ENCODE measurements at places on chromosomes 12 and 14.

DNA sequence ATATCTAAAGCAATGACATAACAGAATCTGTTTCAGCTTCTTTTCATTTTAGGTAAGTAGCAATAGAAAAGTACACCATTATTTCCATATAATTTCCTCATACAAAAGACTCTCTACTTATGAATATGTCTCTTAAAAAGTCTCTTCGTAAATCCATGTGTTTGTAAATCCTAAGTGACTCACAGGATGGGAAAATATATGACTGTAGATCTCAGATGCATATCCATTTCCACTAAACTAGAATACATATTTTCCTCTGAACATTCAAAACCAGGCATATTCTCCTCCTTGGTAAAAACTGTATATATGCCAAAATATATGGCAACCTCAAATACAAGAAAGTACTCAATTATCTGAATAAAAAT is 93.6 kb downstream of the TXNDC16 start:
- DNase-seq = no peak

GRCh38 chr14:106286697-106287290 is 760.4 kb downstream of the TMEM121 start:
- DNase-seq = no peak

DNA sequence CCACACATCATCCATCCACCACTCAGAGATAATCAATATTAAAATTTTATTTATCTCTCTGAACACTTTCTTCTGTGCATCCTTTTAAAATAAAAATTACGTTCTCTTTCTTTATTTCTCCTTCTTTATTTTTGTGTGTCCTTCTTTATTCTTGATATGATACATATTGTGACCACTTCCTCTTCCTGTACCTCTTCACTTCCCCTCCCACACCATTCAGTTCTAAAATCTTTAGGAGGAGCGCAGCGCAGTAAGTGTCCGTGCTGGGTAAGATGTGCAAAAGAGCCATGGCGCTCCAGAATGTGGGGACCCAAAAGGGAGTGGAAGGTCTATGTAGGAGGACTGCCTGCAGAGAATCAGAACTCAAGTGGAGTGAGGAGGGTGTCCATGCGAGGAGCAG is 256.7 kb downstream of the ITPR2 start:
- no peak for DNase-seq

DNA sequence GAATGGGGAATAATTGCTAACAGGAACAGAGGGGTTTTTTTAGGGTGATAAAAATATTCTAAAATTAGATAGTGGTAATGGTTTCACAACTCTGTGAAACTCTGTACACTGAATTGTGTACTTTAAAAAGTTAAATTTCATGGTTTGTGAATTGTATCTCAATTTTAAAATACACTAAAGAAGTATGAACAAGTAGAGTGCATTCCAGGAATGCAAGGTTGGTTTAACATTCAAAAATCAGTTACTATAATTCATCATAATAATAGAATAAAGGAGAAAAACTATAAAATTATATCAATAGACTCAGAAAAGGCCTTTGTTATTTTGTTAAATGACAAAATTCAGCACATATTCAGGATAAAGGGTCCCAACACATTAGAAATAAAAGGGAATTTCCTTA is 11.1 kb upstream of the BATF start:
- DNase-seq = no peak

GRCh38 chr14:71966528-71966927 is 34.3 kb downstream of the RGS6 start:
- DNase-seq = no peak

- DNase-seq = no peak
These were observed 81.4 kb upstream of the KRAS start for GRCh38 chr12:25332143-25332542.

DNA sequence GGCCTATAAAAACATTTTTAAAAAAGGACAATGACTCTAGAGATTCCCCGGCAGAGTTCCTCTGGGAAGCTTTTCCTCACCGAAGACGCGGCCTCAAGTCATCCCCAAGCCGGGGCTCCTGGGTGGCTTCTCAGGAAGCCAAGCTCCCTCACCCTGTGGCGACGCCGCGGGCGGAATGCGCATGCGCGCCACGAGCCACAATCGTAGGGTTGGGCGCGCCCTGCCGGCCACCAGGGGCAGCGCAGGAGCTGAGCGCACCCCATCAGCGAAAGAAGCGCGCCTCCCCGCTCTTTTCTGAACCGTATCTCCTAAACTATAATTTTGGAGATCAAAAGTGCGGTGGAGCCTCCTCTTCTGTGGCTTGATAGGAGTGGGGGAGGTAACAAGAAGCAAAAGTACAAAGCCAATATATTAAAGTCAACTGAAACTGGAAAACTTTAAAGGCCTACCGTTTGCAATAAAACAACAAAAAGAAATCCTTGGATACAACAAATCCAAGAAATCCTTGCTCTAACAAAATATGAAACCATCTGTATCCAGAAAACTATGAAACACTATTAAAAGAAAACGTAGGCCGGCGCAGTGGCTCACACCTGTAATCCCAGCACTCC is 17.4 kb upstream of the CHFR start:
- DNase-seq = peak; percentile 4

GRCh38 chr14:60107477-60107876 is 15.8 kb downstream of the PCNX4 start:
- no peak for DNase-seq

DNA sequence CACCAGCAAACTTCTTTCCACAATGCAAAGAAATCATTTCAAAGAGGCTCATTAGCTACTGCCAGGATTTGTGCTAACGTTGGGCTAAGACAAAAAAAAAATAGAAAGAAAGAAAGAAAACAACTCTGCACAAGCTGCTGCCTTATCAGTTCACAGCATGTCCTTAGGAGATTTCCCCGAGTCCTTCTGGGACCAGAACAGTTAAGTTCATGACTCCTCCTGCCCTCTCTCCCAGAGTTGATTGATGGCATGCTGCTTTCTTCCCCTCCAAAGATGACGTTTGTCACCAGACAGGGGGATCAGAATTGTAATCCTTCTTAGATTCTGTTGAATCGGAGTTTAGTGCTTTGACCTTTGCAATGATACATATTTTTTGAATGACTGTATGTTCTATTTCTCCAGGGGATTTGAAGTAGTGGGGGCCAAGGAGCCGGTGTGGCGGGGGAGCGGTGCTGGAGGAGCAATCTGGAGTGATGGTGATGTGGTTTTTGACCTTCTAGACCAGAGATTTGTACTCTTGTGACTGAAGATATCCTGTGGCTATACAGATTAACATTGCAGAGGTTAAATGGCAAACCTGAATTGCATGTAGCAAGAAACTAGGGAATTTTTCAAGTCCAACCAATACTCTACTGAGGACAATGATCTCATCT is 409.2 kb upstream of the TMPO start:
- no peak for DNase-seq

GRCh38 chr14:51512316-51512715 is 139.4 kb upstream of the FRMD6 start:
- DNase-seq = no peak

DNA sequence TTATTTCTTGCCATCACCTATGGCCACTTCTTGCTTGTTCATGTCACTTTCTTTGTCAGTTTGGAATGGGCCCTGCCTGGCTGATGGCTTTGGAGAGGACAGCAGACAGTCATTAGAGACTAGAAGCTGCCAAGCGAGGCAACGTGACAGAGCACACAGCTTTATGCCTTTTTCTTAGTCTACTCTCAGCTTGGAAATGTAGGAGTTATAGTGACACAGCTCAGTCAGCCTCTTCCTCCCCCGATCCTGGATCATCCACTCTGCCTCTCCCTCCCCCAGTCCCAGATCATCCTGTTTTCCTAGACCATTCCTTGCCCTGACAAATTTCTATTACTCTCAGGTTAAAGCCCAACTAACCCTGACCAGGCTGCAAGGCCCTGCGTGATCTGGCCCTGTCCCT is 26.6 kb downstream of the ETV6 start:
- no peak for DNase-seq

DNA sequence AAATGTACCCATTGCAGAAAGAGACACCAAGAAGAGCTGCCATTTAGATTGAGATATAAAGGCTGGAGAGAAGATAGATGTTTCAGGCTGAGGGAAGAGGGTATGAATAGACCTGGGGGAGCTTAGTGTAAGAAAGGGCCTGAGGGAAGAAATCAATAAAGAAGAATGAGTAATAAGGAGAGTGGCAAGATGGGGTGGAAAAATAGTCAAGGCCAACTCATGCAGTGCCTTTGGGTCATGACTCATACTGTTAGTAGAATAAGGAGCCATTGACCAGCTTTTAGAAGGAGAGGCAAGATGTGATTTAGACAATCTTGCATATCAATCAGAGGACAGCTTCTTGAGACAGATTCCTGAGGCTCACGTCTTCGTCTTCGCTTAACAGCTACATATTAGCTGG is 287.5 kb downstream of the DUSP6 start:
- DNase-seq = no peak

DNA sequence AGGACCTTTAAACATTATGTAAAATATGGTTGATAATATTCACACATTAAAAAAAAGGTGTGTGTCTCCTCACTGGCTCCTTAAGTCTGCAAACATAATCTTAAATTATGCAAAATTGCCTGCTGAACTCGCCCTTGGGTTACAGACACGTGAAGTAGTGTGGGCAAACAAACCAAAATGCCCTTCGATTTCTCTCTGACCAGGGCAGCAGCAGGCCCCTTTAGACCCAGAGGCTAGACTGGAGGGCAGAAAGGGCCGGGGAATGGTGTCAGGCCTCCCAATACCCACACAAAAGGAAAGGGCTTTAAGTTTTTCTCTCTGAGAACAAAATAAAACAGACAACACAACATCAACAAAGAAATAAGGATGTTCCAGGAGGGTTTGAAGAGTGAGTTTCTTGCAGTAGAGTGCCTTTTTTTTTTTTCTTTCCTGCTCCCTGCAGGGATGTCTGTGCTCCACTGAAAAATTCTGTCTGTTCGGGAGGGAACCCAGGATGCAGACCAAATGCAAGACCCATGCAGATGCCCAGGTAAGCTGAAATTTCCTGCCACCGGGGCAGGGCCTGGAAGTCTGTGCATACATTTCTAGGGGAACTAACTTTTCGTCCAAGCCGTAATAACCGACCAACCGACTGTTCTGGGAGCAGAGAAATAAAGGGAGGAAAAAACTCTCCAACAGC is 1.7 kb downstream of the TBX3 start:
- no peak for DNase-seq

DNA sequence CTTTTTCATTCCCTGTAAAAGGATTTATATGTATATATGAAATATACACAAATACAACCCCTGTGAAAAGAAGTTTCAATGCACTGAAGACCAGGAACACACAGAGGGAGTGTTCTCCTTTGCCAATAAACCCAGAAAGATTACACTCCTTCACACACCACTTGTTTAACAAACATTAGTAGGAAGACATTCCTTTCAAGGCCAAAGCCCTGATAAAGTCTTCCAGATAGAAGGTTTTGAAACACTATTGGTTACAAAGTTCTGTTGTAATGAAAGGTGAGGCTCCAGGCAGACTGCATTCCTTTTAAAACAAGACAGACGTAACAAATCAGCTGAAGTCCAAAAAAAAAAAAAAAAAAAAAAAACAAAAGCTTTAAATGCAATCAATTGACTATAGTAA is 81.0 kb downstream of the PTPN21 start:
- no peak for DNase-seq

- no peak for DNase-seq
These were observed 178.6 kb downstream of the EFCAB11 start for GRCh38 chr14:89775946-89776345.

DNA sequence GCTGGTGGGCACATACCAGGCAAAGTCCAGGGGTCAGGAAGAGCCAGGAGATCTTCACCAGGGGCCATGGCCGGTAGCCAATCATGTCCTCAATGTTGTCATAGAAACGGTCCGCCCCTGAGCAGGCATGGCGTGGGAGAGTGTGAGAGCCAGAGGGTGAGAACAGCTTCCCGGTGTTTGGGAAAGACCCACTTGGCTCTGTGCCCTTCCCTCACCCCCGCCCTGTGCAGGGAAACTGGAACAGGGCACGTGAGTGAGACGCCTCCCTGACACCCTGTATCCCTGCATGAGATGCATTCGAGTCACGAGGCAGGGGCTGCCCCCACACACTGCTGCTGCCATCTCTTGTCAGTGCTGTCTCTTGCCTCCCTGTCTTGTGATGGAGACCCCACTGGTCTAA is 20.7 kb downstream of the SLC6A12 start:
- DNase-seq = peak; percentile 40

DNA sequence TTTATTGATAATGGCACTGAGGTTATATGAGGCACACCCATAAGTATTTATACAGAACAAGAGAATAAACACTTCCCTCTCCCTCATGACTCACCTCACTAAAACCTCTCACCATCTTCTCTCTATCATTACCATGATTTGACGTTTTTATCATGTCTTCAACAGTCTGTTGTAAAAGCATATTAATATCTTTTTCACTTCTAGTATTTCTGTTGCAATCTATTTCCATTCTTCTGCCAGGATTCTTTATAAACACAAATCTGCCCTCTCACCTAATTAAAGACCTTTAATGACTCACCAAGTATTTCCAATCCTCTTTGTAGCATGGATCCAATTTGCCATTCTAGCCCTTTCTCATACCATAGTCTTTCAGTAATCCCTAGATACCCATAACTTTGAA is 527.7 kb downstream of the SLC16A7 start:
- no peak for DNase-seq

GRCh38 chr12:119601877-119602733 is 8.5 kb downstream of the TMEM233 start:
- DNase-seq = no peak

GRCh38 chr14:90692826-90693225 is 123.4 kb downstream of the TTC7B start:
- DNase-seq = no peak

DNA sequence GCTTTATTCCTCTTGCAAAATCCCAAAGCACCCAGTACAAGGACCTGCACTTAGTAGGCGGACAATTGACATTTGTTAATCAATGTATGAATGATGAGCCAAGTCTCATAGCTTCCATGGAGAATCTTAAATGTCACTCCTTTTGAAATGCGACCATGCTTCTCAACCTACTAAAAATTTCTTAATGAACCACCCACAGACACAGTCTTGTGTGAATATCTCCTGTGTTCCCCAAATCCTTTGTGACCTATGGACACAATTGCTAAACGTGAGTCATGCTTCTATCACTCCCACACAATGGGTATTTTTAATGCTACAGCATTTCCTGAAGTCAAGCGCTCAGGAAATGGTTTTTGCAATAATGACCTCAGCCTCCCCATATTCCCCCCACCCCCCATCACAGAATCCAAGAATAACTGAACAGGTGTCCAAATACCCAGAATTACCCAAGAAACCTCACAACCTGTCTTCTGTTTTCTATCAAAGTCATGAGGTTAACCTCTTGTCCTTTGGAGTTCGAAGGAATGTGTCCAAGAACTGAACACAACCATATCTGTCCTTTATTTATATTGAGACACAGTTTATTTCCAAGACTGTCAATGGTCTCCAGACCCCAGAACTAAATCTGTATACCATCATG is 163.6 kb upstream of the PLEKHG7 start:
- DNase-seq = no peak

DNA sequence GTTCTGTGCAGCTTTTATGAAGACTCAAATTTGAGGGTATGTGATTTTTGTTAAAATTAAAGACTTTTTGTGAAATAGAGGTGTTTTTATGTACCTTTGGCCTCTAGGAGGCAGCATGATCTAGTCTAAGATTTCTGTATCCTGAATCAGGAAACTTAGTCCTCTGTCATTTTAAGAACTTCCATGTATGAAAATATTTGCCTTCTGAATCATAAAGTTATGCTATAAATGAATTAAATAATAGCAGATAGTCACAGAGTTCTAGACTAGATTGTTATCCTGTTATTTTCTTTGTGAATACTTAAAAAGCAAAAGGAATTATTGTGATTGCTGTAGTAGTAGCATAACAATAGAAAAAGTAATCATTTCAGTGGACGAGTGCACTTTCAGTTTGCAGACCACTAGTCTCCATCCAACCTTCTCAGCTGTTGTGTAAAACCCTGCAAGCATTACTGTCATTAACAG is 56.3 kb downstream of the FGD4 start:
- DNase-seq = peak; percentile 57

Data from NCI-H1092 treated with DMSO at 0.1 percent for 48 hours (cell line).